ENCODE measurements at places on chromosomes 4 and X. TPM values are rescaled to one million over a fixed set of nuclear protein-coding genes. Genes with fewer than 3 reads are reported as not detected.
A peak's percentile ranks its signal among the peaks of the same experiment; 100 is the strongest.

Gene MAGEB10
- not detected for total RNA-seq

DNA sequence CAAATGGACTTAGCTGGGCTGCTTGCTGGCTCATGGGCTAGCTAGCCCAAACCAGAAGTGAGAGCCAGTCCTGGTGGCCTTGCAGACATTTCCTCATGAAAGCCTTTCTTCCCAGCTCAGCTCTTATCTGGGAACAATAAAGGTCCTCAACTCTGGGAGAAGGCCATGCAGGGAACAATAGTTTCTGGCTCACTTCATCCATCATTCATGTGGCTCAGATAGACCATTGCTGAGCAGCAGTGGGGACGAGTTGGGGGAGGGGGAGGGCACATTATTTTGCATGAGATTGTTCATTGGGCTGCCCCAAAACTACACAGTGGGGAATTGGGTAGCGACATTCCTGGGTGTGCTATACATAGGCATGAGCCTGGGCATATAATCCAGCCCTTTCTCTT, 47.6 kb downstream of the NHSL2 start:
- DNase-seq = no peak

Gene MGAT4D
- not detected for total RNA-seq

- no peak for DNase-seq
These were observed 819.8 kb downstream of the CCSER1 start for GRCh38 chr4:90946945-90947344.

GRCh38 chr4:143225167-143225566, 40.5 kb downstream of the USP38 start:
- DNase-seq = no peak

DNA sequence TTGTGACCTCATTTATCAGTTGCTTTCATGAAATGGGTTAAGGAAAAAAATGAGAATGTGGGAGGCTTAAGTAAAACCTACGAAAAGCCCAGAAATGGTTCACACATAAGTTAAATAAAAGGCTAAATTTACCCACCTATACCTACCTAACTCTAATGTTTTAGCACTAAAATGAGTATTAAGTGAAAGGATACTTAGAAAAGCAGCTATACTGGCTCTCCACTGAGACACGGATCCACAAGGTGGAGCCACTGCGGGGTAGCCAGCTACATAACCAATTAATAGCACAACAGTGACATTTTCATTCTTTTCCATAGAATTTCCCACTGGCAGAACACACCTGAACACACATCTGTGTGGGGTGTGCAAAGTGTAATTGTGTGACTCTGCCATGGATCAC, 101.9 kb downstream of the MAML3 start:
- peak; percentile 56 for DNase-seq

Gene VCX2
- not detected for total RNA-seq

DNA sequence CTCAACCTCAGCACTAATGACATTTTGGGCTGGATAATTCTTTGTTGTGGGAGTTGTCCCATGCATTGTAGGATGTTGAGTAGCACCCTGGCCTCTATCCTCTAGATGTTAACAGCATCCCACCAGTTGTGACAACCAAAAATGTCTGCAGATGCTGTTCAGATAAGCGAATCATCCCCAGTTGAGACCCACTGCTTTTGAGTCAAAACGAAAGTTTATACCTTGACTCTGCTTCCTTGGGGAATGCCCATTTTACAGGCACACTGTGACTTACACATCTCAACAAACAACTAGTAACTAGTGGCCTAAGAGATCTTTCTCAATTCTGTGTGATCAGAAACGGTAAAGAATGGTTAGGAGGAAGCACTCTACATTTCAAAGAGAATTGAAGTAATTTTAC, 37.0 kb downstream of the SEPSECS start:
- no peak for DNase-seq
